ENCODE measurements at places on chromosomes 6 and 20.

DNA sequence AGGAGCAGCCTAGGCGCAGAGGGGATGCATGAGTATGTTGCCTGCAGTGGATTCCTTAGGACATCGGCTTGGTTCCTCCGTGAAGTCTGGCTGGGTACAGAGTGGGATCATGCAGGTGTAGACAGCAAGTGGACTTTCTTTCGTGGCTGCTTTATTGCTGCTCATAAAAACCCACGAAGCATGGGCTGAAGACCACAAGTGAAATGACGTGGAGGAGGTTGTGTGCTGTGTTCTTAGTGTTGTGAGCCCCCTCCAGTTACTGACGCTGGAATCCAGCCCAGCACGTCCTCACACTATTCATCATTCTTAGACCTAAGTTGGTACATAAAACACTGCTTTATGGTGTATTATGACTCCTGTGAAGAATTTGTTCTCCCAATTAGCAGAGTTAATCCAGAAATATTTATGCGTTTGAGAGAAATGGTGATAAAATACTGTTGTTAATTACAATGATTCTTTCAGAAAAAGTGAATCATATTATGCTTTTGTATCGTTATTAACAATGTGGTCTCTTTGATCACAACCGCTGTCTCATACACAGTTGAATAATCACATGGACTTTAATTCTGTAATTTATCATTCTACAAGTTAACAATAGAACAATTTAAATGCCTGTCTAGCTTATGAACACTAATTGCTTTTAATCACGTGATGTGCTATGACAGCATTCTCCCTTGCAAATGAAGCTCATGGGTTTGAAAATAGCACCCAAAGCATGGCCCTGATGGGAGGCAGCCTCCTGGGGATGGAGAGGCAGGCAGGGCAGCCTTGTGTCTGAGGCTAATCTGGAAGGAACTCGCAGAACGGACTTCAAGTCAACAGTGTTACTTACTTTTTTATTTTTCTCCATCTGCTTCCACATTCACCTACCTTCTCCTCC is 233.9 kb upstream of the SYNDIG1 start:
- no peak for DNase-seq

DNA sequence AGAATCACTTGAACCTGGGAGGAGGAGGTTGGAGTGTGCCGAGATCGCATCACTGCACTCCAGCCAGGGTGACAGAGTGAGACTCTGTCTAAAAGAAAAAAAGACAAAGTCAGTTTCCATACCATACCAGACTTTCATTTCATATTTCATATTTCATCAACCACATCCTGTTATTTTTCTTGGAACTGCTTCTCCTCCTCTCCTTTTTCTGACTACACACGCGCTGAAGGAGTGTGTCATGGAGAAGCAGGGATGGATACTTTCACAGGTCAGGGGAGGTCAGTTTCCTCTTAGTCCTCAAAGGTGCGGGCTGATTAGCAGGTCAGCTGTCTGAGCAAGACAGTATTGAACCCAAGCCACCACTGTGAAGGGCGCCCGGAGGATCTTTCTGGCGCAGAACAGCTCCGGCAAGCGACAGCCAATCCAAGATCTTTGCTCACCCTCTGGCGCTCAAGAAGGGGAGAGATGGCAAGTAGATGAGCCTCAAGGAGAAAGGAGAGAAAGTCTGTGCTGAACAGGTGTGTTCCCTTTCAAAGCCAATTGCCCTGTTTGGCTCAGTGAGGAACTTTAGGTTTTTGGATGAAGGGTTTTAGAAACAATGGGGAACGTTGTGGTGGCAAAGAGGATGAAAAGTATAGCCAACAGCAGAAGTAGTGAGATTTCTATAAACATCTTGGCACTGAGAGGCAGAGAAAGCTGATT is 18.9 kb upstream of the SYNJ2 start:
- DNase-seq: no peak

DNA sequence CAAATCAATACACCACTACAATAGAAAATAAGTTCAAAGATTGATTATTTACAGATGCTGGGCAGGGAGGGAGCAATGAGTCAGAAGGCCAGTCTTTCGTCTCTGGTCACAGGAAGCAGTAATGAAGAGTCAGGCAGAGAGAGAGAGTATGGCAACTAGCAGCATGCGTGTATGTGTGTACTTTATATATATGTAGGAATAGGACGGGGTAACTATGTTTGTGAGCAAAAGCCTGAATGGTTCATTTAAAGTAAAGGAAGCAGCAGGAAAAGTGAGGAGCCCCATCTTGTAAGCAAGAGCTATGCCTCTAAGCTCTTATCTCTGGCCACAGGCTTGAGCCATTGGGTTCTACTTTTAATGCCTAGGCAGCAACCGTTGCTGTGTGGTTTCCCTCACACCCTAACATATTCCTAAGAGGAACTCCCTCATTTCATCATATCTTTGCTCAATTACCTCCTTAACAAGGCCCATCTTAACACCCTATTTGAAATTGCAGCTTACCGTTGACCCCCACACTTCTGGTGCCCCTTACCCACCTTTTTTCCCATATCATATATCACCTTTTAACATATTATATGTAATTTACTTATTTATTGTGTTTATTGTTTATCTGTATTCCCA is 66.6 kb downstream of the AFG1L start:
- DNase-seq: no peak

DNA sequence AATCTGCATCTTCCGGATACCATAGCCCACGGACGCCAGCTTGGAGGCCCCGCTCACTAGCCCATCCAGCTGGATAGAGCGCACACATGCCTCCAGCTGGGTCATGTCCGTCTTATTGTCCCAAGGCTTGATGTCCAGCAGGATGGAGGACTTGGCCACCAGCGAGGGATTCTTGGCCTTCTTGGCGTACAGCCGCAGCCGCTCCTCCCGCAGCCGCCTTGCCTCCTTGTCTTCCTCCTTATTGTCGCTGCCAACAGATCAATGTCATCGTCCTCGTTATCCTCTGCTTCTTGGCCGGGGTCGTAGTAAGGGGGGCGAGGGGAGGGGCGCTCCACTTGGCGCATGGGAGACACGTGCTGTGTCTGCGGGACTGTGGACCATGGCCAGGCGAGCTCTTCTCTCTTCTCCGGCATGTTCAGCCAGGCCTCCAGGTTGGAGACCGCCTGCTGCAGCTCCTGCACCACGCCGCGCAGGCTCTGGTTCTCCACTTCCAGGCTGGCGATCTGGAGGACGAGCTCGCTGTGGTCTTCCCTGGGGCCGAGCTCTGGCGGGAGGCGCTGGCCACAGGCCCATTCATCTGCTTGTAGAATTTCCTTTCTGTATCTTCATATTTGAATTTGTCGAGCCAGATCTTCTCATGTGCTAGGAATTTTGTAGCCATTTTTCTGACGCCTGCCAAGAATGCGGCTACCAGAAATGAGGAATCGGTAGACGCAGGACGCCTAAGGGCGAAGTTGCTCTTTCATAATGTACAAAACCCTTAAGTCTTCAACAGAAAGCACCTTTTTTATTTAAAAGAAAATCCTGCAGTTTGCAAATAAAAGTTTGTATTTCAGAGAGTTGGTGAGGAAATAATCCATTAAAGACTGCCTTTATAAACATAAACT is 60.1 kb upstream of the PTPRK start:
- DNase-seq: no peak

DNA sequence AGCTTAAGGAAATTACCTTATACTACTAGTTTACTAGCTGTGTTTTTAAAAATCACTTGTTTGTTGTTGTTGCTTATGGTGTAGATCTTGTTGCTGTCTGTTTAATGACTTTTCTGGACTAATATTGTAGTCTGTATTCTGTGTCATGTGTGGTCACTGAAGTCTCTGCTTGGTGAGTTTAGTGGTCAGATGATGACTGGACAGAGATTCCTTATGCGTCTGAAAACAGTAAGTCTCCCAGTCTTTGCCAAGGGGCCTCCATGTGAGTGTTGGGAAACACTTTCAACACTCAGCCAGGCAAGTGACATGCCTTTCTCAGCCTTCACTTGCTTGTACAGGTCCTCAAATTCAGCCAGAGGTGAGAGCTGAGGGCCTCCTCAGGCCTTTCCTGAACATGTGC is 256.9 kb upstream of the RNF24 start:
- DNase-seq: no peak

- no peak for DNase-seq
Observed at GRCh38 chr6:3571250-3571681, 114.4 kb upstream of the SLC22A23 start.

GRCh38 chr6:13397359-13398068 is 69.2 kb upstream of the TBC1D7 start:
- DNase-seq: no peak

DNA sequence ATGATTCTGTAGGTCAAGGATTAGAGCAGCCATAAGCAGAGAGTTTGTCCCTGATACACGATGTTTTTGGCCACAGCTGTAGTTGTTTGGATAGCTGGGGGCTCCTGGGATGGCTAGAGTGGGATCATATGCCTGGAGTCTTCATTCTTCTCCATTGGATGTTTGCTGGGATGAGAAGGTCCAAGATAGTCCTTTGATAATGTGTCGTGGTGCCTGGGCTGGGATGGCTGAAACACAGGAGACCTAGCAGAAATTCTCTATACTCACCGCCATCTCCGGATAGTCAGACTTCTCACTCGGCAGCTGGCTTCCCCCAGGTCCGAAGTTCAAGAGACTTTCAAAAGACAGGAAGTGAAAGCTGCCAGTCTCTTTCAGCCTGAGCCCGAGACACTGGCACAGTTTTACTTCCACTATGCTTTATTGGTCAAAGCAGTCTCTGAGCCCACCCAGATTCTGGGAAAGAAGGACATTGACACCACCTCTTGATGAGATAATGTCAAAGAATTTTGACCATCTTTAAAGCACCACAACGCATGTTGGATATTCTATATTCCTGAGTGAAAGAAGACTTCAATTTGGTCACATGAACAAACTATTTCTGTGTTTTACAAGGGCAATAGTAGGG is 16.0 kb downstream of the MARCKS start:
- DNase-seq: no peak

DNA sequence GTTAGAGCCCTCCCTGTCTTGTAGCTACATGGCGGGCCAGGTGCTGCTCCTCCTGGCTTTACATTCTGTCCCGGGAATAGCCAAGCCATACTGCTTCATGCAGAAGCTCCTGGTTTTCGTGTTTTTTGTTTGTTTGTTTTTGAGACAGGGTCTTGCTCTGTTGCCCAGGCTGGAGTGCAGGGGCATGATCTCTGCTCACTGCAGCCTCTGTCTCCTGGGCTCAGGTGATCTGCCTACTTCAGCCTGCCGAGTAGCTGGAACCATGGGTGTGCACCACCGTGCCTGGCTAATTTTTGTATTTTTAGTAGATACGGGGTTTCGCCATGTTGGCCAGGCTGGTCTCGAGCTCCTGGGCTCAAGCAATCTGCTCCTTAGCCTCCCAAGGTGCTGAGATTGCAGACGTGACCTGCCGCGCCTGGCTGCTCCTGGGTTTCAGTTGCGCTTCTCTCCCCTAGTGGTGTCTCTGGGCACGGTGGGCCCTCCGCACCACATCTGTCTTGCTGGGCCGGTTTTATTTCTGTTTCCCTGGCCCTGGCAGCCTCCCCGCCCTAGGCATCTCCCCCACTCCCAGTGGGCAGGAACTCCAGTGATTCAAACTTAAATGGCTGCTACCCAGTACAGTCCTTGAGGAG is 12.9 kb downstream of the CDYL start:
- no peak for DNase-seq

DNA sequence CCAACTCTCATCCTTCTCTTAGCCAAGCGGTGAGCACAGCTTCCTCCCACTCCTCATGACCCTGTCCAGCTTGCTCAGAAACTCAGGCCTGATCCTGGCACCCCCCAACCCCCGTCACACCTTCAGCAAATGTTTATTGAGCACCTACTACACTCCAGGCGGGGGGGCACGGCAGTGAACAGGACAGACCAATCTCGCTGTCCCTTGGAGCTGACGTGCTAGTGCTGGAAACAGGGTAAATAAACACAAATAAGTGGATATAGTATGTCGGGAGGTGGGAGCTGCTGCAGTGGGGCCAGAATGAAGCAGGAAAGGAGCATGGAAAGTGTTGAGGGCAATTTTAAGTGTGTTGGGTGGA is 7.4 kb upstream of the SPDEF start:
- DNase-seq: no peak

DNA sequence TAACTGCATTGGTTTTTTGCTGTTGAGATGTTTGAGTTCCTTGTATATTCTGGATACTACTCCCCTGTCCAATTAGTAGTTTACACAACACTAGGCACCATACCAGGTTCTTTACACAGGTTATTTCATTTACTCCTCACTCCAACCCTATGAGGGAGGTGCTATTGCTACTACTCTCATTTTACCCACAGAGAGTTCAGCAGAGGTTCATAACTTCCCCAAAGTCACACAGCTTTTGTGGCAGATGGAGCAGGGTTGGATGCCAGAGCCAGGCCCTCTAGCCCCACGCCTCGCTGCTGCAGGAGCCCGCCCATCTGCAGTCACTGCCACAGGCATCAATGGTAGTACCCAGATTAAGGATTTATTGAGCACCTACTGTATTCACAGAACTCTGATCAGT is 61.7 kb upstream of the MAP3K4 start:
- DNase-seq: no peak

DNA sequence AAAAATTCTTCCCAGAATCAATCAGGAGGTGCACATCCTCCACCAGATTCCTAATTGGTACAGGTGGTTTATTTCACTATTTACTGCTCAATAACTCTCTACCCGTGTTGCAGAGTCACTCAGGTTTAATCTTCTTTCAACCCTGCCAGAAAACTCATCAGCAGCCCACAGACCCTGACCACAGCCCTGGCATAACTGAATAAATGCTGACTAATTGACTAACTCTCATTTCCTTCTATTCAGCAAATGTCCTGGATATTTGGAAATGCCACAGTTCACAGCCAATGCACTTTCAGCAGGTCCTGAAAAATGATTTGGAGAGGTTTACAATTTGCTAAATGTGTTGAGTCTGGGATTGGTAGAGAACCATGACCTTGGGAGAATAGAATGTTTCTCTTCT is 62.3 kb downstream of the TRMT6 start:
- no peak for DNase-seq

DNA sequence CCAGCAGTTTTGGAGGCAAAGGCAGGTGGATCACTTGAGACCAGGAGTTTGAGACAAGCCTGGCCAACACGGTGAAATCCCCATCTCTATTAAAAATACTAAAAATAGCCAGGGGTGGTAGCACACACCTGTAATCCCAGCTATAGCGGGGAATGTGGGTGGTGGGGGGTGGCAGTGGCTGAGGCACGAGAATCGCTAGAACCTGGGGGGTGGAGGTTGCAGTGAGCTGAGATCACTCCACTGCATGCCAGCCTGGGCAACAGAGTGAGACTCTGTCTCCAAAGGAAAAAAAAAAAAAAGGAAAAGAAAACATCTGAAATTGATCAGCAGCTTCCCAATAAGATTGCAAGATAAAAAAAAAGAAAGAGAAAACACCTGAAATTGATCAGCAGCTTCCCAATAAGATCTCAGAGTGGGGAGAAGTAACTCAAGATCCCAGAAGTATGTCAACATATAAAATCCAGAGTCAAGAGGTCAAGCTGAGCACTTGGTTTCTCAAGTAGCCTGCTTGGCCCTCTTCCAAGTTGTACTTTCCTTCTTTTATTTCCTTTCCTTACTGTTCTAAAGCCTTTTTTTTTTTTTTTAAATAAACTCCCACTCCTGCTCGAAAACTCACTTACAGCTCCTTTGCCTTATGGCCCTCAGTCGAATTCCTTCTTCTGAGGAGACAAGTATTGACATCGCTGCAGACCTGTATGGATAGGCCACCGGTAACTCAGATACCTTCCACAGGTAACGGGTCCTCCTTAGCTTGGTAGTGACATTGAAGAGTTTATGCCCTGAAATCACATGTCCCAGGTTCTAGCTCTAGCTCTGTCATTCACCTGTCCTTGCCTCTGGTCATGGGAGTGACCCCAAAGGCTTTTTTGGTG is 368.5 kb upstream of the SYNCRIP start:
- no peak for DNase-seq

- no peak for DNase-seq
Observed at GRCh38 chr6:1347161-1347560, 35.3 kb downstream of the FOXQ1 start.
